ENCODE measurements at places on chromosomes 6 and 20.

DNA sequence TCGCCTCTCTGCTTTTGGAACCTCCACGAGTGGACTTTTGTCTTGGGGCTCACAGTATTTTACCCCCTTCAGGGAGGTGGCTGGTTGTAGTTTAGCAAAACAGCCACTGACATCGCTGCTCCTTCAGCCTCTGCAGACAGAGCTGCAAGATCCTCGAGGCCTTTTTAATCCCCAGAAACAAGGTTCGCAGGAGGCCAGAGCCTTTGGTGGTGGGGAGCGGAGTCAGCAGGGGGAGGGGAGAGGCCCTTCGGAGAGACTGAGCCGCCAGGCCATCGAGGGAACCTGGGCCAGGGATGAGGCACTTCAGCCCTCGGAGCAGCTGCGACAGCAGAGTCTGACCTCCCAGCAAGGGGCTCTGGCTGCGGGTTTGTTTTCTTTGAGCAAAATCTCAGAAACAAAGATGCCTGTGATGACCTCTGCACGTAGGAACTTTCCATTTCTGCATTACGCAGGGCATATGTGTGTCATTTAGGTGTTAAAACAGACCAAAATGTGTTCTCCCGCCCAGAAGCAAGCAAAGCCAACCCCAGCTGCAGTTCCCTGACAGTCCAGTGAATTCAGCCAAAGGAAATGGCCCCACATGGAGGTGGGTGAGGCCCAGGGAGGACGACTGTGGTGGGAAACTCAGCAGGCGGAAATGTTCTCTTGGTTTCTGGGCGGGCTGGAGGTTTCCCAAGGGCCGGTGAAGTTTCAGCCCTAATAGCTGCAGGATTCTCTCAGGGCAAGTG lies 171.2 kb upstream of the SULF2 start:
- no peak for DNase-seq

GRCh38 chr20:2706688-2707352 lies 14.2 kb downstream of the EBF4 start:
- DNase-seq, result no peak

- DNase-seq, result no peak
These were observed 103.0 kb downstream of the BCKDHB start for GRCh38 chr6:80209430-80209829.

DNA sequence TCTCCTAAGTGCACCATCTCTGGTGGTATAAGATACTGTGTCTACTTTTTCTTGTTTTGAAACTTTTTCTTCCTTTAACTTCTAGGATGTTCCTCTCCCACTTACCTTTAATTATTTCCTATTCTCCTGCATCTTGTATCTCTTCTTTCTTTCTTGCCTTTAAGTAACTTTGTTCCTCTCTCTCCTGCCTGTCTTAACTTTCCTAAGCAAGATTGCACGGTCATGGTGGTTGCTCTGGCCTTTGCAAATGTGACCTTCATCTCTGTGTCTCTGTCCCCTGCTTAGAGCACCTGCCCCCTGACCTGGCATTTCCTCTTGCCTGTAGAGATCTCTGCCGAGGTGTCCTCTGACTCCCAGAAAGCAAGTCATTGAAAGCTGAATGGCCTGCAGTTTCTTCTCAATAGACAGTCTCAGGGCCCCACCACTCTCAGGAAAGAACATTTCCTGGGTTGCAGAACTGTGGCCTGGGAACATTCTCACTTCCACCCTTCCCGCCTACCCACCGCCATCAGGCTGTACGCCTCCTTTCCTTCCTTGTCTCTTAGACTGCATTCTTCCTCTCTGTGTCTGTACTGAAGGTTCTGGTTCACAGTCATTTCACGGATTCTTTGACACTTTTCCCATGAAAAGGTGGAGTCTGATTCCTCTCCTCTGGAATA lies 12.8 kb downstream of the ZDHHC14 start:
- DNase-seq, result no peak

- no peak for DNase-seq
These were observed 29.6 kb upstream of the TUBB2A start for GRCh38 chr6:3186974-3187382.

GRCh38 chr6:147065786-147066185 lies 138.4 kb upstream of the STXBP5 start:
- DNase-seq, result no peak

- no peak for DNase-seq
These were observed 38.8 kb downstream of the CPNE5 start for GRCh38 chr6:36800223-36801076.

GRCh38 chr20:33871362-33871761 lies 60.2 kb downstream of the CHMP4B start:
- DNase-seq, result no peak

DNA sequence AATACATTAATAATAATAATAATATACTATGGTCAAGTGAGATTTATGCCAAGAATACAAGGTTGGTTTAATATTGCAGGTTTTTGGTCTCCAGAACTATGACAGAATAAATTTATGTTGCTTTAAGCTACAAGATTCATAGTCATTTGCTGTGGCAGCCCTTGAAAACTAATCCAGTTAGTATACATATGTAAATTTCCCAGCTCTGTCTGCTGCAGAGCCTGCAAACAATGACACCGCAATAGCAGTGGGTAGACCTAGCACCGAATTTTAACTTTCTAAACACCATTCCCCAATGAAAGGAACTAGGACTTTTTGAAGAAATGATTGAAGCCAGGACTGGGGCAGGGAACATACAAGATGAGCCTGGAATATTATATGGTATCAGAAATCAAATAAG lies 647.7 kb upstream of the NRSN1 start:
- DNase-seq, result no peak

DNA sequence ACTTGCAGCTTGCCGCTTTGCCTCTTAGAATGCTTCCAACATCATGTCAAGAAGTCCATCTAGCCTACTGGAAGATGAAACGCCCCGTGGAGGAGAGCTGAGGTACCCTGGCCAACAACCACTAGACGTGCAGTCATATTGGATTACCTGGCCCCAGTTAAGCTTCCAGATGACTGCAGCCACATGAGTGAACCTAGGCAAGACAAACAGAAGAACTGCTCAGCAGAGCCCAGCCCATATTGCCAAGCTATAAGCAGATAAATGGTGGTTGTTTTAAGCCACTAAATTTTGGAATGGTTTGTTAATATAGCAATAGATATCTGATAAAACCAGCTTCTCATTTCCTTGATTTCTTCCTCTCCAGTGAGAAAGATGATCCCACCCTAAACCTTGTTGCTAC lies 4.7 kb upstream of the DLK2 start:
- DNase-seq, result no peak

DNA sequence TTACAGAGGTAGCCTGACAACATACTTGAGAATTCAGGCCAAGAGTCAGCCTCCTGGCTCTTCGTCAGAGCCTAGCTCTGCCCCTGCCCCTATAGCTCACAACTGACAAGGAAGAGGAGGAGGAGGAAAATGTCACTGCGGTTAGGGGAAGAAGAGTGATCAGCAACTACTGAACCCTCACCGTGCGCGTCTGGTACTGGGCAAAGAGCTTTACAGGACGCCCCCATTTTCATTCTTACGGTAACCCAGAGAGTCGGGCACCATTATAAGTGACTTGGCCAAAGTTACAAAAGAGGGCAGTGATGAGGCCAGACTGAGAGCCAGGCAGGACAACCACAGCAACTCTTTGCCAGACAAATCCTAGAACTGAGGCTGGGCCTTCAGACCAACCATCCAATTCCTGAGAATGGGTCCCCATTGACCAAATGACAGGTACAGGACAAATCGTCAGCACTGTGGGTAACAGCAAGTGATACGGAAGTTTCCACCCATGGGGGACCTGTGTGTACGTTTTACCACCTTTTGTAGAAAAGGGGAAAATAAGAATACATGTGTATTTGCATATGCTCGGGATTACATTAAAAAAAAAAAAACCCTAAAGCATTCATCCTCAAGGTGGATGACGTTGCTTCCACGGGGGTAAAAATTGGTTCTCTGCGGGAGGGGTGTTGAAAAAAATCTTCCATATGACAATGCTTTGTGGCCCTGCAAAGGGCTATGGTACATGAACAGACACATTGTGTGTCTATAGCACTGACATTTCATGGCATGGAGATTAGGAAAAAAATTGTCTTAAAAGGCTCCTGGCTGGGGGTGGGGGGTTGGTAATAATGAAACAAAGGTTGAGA lies 118.0 kb downstream of the NFATC2 start:
- DNase-seq, result no peak

- DNase-seq, result no peak
These were observed 31.4 kb upstream of the MARCKS start for GRCh38 chr6:113825781-113826180.

DNA sequence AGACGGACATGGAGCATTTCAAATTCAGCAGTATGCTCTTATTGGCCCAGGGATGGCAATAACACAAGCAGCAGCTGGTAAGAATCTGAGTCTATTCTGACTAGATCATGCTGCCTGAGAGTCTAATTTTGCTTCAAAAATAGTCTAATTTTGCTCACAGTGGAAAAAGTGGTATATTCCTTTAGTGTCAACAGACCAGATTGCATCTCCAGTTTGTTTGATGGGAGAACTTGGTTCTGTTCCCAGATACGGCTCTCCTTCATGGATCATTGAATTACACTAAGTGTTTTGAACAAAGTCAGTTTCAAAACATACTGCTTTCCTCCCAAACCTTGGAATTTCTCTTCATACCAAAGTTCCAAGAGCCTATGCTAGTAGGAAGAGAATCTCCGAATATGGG lies 586.1 kb downstream of the RNF144B start:
- no peak for DNase-seq

DNA sequence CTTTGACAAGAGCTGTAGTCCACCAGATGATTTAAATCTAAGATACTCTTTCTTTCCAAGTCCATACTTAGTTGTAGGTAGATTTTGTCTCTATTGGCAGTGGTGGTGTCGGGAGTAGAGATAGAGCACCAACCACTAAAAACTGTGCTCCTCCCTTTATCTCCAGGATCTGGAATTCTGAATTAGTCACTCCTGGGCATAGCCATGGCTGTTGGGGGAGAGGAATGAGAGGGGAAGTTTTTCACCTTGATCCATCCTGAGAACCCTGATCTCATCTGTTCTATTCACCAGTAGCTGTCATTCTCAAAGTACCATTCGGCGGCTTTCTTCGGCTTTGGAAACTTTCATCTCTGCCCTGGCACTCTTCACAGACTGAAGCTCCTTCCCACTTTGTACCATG lies 35.6 kb upstream of the NKX2-4 start:
- DNase-seq, result no peak

DNA sequence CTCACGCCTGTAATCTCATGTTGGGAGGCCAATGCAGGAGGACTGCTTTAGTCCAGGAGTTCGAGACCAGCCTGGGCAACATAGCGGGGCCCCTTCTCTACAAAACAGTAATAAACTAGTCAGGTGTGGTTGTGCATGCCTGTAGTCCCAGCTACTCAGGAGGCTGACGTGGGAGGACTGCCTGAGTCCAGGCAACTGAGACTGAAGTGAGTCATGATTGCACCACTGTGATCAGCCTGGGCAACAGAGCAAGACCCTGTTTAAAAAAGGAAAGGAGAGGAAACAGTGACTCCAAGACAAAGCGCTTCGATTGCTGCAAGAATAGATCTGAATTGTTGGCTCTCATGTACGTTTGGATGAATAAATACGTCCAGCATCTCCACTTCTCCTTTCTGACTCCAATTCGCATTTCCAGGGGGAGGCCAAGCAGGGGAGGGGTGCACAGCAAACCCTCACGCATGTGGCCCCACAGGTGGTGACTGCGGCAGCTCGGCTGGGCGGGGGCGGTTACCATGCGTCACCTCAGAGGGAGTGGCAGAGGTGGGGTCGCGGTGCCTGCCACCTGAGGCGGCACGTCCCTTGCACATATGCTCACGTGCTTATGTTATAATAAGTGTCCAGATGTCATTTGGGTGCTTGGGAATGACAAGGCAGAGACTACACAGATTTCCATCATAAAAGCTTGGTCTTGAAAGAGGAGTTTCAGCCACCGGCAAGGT lies 95.1 kb upstream of the MPC1 start:
- no peak for DNase-seq

DNA sequence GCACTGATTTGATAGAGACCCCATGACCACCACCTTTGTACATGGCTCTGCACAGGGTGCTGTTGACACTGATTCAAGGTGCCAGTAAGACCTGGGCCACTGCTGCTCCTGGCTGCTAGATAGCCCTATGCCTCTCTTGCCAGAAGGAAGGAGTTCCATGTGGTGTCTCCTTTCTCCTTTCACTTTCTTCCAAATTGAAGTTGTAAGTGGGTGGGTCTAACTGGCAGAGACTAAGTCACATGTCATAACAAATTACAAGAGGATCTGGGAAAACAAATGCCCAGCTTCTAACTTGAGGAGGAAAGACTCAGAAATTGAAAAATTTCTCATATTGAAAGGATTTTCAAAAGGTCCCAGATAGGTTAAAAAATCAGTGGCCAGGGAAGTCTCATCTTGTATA lies 116.8 kb downstream of the TFAP2B start:
- DNase-seq, result no peak

DNA sequence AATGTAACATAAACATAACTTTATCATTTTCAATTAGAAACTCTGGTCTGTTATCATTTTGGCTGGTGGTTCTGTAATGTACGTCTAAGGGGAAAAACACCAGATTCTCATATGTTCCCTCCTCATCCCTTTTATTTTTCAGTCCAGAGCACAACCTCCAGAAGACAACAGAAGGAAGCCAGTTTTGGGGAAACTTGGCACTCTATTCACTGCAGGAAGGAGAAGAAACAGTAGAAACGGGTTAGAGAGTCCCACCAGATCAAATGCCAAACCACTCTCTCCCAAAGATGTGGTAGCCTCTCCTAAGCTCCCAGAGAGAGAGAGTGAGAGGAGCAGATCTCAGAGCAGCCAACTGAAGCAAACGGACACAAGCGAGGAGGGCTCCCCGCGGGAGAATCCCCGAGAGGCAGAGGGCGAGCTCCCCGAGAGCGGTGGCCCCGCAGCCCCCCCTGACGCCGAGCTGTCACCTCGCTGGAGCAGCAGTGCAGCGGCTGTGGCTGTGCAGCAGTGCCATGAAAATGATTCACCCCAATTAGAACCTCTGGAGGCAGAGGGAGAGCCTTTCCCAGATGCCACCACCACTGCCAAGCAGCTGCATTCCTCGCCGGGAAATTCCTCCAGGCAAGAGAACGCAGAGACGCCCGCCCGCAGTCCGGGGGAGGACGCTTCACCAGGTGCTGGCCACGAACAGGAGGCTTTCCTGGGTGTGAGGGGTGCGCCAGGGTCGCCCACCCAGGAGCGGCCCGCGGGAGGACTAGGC lies 117.8 kb downstream of the RTN4IP1 start:
- DNase-seq, result no peak

GRCh38 chr6:50187351-50187921 lies 137.7 kb upstream of the DEFB112 start:
- DNase-seq, result no peak

DNA sequence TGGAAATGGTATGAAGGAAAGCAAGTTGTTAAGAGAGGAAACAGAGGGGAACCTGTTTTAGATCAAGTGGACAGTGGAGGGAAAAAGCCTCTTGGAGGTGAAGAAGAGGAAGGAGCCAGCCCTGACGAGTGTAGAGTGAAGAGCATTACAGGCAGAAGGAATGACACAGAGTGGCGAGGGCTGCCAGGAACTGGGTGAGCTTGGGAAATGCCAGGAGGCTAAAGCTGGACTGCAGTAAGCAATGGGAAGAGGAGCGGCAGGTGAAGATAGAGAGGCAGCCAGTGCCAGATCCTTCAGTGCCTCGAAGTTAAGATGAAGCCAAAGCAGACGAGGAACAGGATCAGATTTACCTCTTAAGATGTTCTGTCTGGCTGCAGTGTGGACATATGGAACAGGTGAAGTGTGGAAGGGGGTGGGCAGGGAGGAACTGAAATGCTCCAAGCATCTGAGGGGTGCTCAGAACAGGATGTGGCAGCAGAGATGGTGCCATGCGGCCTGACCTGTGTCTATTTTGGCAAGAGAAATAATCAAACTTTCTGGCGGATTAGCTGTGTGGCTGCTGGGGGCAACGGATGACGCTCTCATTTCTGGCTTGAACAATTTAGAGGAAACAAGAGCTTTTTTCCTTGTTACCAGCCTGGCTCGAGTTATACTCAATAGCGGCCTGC lies 748.4 kb downstream of the PTPRT start:
- DNase-seq, result no peak

All from stimulated activated CD4-positive, alpha-beta T cell treated with anti-CD3 and anti-CD28 coated beads, TNF-alpha, amount 100 ng/mL, for 24 hours (primary cell).